RWPE1 (cell line): ENCODE measurements at places on chromosomes 7 and 10.

DNA sequence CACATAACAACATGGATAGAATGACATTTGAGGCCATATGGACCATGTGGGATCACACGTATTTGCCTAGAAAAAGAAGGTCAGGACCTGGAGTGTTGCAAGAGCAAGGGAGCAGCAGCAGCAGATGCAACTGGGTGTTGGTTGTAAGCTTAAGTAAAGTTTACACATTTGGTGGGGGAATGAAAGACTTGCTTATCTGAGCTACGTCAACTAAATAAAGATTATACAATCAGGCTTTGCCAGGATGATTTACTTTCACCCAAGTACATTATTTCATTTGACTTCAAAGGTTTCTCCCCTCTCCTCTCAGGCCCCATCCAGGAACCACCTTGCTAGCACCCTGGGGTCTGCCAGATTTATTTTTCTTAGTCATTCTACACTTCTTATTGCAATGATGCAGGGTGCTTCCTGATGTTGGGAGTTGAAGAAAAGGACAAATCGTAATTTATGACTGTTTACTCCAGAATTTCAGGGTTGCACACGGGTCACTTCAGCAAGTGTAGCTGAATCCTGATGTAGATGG is 591.9 kb upstream of the IGFBP3 start:
- DNase-seq: no peak

GRCh38 chr7:80412842-80413241 is 99.0 kb downstream of the GNAT3 start:
- DNase-seq: peak; percentile 69

DNA sequence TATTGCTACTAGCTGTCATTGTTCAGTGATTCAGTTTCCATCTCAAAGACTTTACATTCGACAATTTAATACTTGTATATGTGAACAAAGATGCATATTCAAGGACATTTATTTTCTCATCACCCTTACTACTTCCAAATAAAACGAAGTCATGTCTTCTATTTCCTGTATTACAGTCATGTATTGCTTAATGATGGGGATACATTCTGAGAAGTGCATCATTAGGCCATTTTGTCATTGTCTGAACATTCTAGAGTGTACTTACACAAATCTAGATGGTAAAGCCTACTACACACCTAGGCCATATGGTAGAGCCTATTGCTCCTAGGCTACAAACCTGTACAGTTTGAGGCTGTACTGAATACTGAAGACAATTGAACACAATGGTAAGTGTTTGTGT is 6.5 kb downstream of the C10orf95 start:
- DNase-seq: no peak

GRCh38 chr10:122854648-122855047 is 9.0 kb upstream of the CUZD1 start:
- peak; percentile 86 for DNase-seq

GRCh38 chr7:157991351-157991750 is 596.3 kb downstream of the PTPRN2 start:
- DNase-seq: no peak

DNA sequence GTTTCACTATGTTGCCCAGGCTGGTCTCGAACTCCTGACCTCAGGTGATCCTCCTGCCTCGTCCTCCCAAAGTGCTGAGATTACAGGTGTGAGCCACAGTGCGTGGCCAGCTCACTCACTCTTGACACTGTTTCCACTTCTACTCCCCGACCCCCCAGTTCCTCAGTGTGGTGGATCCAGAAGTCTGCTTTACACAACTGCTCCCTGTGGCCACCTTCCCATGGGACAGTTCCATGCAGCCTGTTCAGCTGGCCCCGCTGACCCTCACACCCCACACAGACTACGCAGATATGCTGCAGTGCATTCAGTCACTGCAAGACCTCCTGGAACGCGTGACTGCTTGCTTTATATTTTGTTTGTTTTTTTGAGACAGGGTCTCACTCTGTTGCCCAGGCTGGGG is 86.4 kb downstream of the SEPTIN14 start:
- no peak for DNase-seq

DNA sequence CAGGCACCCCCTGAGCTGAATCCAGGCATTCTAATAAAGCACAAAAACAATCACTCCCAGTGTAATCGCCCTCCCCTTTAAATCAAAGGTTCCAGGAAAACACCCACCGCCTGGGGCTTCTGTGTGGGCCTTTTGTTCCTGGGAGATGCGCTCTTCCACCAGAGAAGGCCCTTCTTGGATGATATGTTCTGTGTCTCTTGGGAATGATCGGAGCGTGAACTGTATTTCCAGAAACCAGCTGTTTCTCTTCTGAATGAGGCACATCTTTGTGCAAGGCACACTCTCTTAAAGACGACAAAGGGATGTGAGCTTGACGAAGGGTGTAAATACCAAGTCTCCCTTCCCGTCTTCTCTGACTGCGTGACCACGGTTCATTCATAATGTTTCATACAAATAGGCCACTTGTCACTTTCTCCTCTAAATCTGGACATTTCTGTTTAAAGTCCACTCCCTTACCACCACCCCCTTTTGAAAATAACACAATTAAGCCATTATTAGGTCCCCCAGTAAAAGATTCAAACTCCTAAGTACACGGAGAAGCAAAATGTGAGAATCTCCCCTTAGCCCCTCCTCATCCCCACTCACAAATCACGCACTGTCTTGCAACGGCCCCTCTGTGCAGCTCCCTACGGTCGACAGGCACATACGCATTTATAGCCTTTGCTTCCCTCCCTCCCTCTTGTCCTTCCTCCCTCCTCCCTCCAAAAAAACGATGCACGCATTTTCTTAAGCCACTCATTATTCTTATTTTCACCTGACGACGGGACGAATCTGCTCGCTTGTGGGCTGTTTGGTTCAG is 45.6 kb upstream of the ENO4 start:
- no peak for DNase-seq

DNA sequence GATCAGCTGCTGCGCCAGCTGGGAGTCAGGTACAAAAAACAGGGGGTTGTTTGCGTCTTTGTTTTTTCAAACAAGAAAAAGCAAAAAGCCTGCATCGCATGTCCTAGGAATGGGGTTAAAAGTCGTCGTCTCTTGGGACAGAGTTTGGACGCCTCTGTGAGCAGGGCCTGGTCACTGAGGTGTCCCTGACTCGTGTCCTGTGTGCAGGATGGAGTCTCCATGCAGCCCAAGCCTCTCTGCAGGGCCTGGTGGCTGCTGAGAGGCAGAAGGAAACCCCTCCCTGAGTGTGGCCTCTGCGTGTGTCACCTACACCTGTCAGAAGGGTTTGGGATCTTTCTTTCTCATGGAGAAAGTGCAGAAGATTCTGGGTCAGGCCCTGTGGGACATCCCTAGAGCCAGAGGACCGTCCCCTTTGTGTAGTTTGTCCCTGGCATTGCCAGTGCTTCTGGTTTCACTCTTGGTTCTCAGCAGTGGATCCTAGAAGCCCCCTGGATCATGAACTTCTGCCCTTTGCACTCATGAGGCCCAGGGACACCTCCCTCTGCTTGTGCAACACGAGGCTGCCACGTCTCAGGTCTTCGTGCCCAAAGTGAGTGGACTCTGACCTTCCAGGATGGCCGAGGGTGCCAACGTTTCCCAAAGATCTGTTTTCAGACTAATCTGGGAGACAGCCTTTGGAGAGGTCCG is 75.0 kb downstream of the PRKAG2 start:
- no peak for DNase-seq

DNA sequence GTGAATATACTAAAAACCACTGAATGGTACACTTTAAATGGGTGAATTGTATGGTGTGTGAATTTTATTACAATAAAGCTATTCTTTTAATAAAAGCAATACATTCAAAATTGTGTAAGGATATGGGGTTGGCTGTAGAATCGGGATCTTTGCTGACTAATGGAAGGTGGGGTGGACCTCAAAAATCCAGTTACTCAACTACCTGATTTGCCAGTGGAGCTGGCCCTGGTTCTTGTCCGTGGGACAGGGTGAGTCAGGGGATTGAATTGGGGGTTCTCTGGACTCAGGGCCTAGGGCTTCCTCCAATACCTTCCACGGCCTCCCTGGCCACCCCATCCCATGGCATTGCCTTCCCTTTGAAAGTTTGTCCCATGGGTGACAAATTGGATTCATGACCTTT is 13.5 kb upstream of the RABGEF1 start:
- no peak for DNase-seq

GRCh38 chr7:129990403-129991192 is 37.8 kb upstream of the UBE2H start:
- no peak for DNase-seq

GRCh38 chr7:14071045-14071444 is 81.6 kb upstream of the ETV1 start:
- no peak for DNase-seq

- DNase-seq: no peak
Observed at GRCh38 chr7:127346575-127347256, 45.8 kb downstream of the ZNF800 start.

DNA sequence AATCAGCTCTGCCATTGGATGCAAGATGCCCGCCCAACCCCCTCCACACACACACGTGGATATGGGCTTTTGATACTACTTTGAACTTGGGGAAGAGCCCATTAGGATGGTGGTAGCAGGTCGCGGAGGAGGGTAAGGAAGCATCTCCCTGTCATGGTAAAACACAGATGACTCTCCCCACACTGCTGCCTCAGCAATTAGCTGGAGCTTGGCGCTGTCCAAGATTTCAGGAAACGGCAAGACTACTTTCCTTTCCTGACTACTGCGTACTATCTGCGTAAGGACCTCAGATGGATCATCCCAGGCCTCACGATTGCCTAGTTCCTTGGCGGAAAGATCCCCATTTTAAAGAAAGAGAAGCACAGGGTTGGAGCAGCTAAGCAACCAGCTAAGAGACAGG is 134.3 kb downstream of the C10orf90 start:
- no peak for DNase-seq

GRCh38 chr10:86968994-86969355 is 693 bp downstream of the ADIRF start:
- DNase-seq: peak; percentile 35

GRCh38 chr7:127154958-127155357 is 97.8 kb downstream of the GRM8 start:
- DNase-seq: no peak

DNA sequence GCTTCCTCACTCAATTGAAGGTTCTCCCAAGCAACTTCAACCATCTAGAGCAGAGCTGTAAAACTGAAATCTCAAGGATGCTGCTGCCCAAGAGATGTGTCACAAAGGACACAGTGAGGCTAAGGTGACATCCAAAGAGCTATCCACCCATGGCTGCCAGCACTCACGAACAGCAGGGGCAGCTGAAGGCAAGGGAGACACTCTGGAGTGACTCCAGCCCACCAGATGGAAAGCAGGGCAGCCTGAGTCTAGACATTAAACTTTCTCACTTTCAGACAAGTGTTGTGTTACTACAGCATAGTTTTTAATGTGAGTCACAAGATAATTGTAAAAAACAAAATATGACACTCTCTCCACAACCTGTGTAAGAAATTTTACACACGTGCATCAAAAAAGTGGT is 113.5 kb downstream of the LARP4B start:
- no peak for DNase-seq

DNA sequence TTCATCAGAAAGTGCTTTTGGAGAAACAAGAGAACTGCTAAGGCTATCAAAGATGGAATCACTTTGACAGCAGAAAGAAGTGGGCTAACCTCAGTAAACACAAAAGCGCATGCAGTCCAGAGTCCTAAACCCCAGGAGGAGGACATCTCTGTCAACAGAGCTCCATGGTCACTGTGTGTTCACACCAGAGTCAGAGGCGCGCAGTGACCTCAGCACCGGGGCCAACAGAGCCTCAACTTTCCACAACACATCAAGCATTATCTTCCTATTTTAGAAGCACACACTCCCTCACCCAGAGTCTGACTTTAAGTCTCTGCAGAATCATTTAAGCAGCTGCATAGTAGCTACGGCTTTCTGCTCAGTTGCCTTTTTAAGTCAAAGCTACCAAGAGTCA is 195.3 kb downstream of the DIP2C start:
- DNase-seq: no peak

- no peak for DNase-seq
Observed at GRCh38 chr10:106973288-106973687, 191.2 kb downstream of the SORCS1 start.

DNA sequence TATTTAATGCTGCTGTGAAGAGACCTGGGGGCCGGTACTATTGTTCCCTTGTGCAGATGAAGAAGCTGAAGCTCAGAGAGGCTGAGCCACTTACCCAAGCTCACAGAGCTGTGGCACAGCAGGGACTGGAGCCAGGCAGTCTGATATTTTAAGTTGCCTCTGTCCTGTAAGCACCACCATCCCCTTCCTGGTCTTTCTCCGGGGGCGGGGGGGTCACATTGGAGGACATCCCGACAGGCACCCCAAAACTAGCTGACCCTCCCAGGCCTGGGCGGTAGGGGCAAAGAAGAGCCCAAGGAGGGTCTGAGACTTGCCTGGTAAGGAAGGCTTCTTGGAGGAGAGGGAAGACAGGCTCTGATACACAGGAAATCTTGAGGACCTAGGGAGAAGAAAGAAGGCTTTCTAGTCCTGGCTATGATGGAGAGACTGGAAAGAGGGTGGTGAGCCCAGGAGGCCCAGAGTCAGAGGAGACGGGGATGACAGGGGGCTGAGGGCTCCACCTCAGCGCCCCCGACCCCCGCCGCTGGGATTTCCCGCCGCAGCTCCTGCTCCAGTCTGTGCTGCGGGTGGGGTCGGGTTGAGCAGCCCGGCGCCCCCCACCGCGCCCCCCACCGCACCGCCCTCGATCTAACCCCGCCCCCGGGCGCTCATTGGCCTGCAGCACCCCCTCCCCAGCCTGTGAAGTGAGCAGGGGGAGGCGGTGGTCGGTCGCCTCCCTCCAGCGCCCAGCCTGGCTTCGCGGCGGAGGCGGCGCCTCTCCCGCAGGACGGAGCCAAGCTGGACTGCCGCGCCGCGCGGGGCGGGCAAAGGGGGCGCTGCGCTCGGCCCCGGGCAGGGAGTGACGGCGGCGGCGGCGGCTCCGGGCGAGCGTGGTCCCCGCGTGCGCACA is at the start of gene ADCYAP1R1:
Gene ADCYAP1R1, plus strand, starts transcription at position 711 of the 889 bp plus-strand sequence. CDS start 10,957 bp downstream, outside the sequence.
- no peak for DNase-seq

DNA sequence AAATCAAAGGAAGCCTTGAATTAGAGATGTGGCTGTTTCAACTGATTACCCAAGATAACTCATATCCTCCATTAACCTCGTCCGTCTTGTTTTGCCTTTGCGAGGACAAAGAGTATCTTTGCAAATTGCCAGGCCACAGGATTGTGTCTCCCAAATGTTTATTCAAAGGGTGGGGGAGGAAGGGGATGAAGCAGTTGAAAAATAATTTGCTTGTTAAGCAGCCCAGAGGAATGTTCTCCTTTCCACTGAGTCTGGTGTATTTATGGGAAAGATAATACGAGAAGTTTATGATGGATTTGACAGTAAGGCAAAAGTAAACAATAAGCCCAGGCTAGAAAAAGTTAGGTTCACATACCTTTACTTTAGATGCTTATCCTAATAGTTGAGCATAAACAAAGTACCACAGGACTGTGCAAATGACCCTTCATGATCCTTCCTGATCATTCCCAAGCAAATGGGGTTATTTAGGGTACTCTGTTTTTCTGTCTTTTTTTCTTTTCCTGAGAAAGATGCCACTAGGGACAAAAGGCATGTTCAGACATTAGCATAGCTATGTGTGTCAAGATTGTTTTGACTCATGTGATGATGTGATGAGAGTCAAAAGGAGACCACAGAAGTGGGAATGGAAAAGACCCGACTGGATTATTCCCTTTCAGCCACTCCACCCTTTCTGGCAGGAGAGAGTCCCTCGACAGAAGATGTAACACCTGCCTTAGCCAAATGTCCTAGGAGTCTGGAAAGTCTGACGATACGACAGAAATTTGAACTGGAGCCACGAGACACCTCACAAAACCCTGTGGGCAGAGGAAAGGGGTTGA is 243.0 kb upstream of the GLI3 start:
- DNase-seq: no peak
